ENCODE measurements at places on chromosomes 13 and 19.

GRCh38 chr19:35066691-35067563 lies 25.4 kb downstream of the HPN start:
- DNase-seq: peak; percentile 49

GRCh38 chr13:95898256-95898655 lies 154.9 kb downstream of the UGGT2 start:
- DNase-seq: no peak

- DNase-seq: no peak
Observed at GRCh38 chr19:29576761-29577648, 29.1 kb upstream of the POP4 start.

- DNase-seq: no peak
Observed at GRCh38 chr13:51291341-51291740, 48.1 kb upstream of the SERPINE3 start.

DNA sequence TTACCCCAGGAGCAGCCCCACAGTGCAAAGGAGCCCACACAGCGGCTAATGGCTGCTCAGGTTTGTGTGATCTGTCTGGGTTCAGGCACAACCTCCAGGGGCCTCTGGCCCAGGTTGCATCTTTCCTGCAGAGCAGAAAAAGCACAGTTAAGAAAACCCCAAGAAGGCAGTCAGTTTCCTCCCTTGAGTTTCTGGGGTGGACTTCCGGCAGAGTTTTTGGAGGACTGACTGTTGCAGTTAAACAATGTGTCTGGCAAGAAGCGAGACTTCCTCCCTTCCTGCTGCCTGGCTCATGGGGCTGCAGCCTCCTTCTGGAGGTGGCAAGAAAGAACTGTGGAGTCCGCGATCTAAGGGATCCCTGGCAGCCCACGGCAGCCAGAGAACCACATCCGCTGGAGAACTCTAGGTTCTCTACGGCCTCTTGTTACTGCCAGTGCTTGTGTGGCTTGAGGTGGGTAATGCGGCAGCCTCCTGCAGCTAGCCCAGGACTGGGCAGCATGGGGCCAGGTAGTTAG lies 114.4 kb downstream of the ZDHHC20 start:
- DNase-seq: peak; percentile 72

GRCh38 chr13:43785650-43786471 lies 911 bp downstream of the ENOX1 start:
- no peak for DNase-seq

DNA sequence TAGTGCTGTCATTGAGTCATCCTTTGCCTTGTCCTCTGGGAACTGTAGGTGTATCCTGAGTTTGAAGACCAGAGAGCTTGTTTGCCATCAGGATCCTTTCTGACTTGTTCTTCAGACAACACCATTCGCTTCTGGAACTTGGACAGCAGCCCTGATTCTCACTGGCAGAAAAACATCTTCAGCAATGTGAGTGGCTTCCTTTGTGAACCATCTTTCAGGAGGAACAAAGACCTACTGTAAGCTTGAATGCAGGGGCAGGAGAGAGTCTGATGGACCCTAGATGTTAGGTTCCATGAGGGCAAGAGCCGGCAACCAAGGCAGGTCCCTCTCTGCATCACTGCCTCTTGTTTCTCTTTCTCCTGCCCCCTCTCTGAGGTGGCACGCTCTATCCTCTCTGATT lies 26.7 kb downstream of the WDR62 start:
- no peak for DNase-seq

- no peak for DNase-seq
Observed at GRCh38 chr13:112118451-112119064, 51.6 kb downstream of the SOX1 start.

- DNase-seq: no peak
Observed at GRCh38 chr19:6313398-6313969, 19.9 kb downstream of the ACER1 start.

DNA sequence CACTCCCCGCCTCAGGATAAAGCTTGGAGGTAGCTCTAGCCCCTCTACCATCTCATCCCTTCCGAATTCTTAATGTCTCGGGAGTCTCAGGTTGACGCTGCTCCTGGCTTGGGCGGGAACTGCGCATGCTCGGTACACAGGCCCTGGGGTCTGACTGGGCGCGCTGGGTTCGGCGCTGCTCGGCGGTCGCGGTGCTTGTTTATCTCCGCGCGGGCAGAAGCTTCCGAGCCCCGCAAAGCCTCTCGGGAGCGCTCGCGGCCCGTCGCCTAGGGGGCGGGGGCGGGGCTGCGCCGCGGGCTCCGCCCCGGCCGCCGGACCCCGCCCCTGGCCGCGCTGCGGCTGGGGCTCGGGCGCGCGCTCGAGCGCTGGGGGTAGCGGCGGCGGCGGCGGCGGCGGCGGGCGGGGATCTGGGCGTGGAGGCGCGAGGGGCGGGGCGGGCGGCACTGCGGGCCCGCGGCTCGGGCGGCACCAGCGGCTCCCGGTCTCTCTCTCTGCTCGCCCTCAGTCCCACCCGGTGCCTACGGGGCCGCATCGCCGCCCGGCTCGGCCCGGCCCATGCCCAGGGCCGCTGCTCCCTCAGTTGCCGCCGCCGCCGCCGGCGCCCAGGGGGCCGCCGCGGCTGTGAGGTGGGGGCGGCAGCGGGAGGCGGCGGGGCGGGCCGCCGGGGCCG lies at the start of gene RAP2A:
TSS of gene RAP2A (plus strand) at position 443 of the 670 bp plus-strand sequence. CDS start 302 bp downstream, outside the sequence.
- DNase-seq: peak; percentile 92

DNA sequence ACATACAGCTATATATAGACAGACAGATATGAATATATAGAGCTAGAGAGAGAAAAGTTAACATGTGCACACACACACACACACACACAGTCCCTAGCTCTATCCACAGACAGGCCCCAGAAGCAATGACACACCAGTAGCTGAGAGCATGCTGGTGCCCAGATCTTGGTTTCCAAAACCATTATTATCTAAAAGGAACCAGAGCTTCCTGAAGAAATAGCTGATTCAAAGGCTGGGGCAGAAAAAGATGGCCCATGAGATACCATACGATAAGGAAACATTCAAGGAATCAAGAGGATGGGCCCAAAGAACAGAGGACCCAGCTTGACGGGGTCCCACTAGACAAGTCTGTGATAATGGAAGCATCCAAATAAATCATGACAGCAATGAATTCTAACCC lies 53.4 kb downstream of the ABCC4 start:
- DNase-seq: no peak

DNA sequence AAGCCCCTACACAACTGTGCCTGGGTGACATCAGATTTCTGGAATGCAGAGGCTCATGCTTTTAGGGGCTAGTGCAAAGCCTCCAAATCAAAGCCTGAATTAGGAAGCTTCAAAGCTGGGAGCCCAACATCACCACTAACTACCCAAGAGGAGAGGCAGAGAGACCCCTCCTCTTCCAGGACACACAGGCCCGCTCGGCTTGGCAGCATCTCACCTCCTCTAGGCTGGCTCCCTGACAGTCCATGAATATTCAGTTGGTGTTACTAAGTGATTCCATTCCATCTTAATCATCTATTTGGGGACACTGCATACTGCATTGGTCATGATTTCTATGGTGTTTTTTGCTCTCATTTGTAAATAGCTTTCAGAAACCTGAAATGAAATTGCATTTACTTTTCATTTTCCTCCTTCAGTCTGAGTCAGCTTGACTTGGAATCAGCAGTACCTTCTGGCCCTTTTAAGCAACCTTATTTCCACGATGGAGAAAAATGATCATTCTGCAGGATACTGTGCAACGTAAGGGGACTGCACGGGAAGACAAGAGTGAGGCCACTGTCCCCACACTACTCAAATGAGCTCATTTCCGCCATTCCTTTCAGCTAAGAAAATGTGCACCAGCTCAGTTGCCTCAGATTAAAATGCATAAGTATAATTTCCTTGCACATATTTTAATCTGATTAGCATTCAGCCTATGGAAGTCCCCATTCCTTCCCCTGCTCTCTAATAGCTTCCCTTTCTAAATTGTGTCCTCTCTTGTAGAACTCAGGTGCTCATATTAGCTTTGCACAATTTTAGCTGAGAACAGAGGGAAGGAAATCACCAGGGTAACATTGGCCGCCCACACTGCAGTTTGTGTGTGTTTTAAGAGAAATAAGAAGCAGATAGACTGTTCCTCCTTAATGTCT lies 219.9 kb downstream of the RFC3 start:
- no peak for DNase-seq

DNA sequence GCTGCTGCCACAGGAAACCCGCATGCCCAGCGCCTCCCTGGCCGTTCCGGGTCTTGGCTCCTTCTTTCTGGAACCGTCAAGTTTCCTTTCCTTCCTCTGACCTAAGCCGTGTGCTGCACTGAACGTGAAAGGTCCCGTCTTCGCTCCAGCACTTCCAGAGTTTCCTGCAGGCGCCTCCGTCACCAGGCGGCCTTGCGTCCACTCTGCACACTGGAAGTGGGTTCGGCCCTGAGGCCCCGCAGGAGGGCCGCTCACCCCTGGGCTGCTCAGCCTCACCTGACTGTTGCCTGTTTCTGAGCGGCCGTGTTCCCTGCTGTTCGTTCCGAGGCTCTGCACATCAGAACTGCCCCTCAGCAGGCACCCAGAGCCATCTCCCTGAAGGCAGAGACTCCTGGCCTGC lies 12.3 kb upstream of the MEX3D start:
- DNase-seq: no peak

DNA sequence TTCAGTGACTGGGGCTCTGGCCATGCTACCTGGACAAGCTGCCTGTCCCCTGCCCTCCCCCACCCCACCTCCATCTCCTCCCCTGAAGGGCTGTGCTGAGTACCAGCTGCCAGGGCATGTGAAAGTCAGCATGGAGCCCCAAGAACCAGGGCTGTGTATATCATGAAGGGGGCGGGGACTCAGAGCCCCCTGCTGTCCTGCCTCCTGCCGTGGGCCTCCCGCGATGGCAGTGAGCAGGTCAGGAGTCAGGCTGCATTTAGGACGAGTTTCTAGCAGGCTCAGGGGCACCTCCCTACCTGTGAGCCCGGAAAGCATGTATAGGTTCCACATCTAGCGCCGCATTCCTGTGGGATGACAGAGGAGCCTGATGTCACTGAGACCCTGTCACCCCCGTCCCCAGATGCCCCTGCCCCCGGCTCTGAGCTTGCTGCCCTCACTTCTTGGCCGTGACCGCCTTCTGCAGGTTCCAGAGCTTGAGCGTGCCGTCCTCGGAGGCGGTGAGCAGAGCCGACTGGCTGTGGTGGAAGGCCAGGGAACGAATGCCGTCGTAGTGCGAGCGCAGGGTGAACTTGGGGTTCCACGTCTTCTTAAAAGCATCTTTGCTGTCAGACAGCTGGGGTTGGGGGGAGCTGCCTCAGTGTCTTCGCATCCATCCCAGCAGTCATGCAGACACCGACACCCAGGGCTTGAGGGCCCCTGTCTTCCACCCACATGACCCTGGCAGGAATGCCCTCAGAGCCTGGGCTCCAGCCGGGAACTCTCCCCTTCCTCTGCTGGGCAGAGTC lies 8.3 kb upstream of the PRKD2 start:
- DNase-seq: no peak

GRCh38 chr13:26628706-26629105 lies 71.2 kb downstream of the WASF3 start:
- DNase-seq: no peak

GRCh38 chr13:91308299-91308698 lies 39.2 kb upstream of the MIR17HG start:
- no peak for DNase-seq

DNA sequence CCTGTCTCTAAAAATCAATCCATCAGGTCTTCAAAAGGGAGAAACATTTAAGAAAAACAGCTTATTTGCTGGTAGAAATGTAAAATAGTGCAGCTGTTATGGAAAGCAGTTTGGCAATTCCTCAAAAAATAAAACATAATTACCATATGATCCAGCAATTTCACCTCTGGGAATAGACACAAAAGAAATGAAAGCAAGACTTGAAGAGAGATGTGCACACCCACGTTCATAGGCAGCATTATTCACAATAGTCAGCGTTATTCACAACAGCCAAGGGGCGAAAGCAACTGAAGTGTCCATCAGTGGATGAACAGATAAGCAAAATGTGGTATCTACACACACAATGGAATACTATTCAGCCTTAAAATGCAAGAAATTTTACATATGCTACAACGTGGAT lies 45.1 kb upstream of the DOCK9 start:
- no peak for DNase-seq

- peak; percentile 81 for DNase-seq
Observed at GRCh38 chr19:2081873-2082810, 14.0 kb downstream of the MOB3A start.

DNA sequence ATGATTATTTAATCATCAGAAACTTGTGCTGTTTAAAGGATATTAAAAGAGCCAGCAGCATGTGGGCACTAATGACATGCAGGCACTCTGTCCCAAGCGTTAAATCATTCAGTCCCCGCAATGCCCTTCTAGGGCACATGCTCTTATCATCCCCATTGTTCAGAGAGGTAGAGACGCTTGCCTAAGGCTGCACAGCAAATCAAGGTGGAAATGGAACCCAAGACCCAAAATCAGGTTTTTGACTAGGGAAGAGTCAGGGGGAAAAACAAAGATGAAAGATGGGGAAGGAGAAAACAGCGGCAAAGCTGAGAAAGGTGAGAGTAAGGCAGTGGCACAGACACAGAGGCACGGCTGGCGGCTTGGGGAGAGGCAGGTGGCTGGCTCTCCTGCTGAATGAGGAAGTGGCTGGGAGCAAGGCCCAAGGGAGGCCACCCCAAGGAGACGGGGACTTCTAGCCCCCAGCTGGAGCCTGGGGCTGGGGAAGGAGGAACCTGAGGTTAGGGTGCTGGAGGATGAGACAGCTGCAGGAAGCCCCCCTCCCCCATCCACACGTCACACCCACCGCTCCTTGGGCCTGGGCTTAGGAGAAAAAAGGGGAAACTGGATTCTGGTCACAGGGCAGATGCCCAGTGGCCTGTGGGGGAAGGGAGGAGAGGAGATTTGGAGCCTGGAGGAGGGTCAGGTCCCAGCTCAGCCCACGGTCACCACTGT lies 1.0 kb upstream of the TYROBP start:
- peak; percentile 100 for DNase-seq

- DNase-seq: peak; percentile 91
Observed at GRCh38 chr13:49444524-49445395, 686 bp downstream of the SETDB2 start.

DNA sequence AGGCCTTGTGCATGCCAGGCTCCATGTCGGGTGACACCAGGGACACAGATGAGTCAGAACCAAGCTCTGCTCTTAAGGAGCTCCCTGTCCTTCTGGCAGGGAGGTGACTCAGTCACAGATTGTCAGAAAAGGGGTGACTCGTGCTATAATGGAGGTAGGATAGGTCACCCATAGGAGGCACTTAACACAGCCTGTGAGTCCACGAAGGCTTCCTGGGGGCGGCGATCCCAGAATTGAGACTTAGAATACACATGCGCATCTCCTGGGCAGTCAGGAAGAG lies 19.6 kb downstream of the FUZ start:
- no peak for DNase-seq

GRCh38 chr13:24032252-24032651 lies 128.3 kb upstream of the SPATA13 start:
- no peak for DNase-seq

- no peak for DNase-seq
Observed at GRCh38 chr19:13885826-13886365, 9.0 kb downstream of the NANOS3 start.

DNA sequence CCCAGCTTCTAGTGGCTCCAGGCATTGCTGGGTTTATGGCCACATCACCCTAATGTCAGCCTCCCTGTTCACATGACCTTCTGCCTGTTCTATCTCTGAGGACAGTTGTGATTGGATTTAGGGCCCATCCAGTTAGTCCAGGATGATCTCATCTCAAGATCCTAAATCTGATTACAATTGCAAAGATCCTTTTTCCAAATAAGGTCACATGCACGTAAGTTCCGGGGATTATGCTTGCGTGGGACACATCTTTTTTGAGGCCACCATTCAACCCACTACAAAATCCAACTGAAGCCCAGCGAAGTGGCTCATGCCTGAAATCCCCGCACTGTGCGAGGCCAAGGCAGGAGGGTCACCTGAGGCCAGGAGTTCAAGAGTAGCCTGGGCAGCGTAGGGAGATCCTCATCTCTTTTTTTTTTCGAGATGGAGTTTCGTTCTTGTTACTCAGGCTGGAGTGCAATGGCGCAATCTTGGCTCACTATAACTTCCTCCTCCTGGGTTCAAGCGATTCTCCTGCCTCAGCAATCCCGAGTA lies 12.3 kb downstream of the PLD3 start:
- DNase-seq: peak; percentile 64
